ENCODE measurements at places on chromosomes 12 and 14. TPM values are rescaled to one million over a fixed set of nuclear protein-coding genes. Genes with fewer than 3 reads are reported as not detected.

SLC17A8 gene
- 2.3 TPM for polyA plus RNA-seq

LAG3 gene
- polyA plus RNA-seq = 0.81 TPM

KRT71 gene
- polyA plus RNA-seq = not detected

LYZ gene
- polyA plus RNA-seq = 2.7 TPM

NTF3 gene
- polyA plus RNA-seq = 2.1 TPM

SOX5 gene
- polyA plus RNA-seq = 2.7 TPM

YBX3 gene
- 22.8 TPM for polyA plus RNA-seq

VRTN gene
- not detected for polyA plus RNA-seq

SDR9C7 gene
- polyA plus RNA-seq = not detected

GSKIP gene
- 9.8 TPM for polyA plus RNA-seq

OVCH1 gene
- polyA plus RNA-seq = not detected

EPYC gene
- polyA plus RNA-seq = not detected

NGB gene
- 28.3 TPM for polyA plus RNA-seq

CTSG gene
- not detected for polyA plus RNA-seq

GRIP1 gene
- polyA plus RNA-seq = 18.3 TPM

DHH gene
- 0.15 TPM for polyA plus RNA-seq

SERPINA9 gene
- polyA plus RNA-seq = not detected

C12orf57 gene
- 619 TPM for polyA plus RNA-seq

CLEC4C gene
- polyA plus RNA-seq = not detected

GPR84 gene
- polyA plus RNA-seq = not detected

SAMD15 gene
- polyA plus RNA-seq = 1.3 TPM

SLC4A8 gene
- 15.8 TPM for polyA plus RNA-seq

KRT3 gene
- not detected for polyA plus RNA-seq

CPM gene
- polyA plus RNA-seq = 8.4 TPM

CNTN1 gene
- polyA plus RNA-seq = 19.5 TPM

MYH7 gene
- polyA plus RNA-seq = 0.56 TPM

LRTM2 gene
- 7.7 TPM for polyA plus RNA-seq

SDSL gene
- polyA plus RNA-seq = 10.4 TPM

ATXN3 gene
- 7.3 TPM for polyA plus RNA-seq

TNFAIP2 gene
- 19.6 TPM for polyA plus RNA-seq

L2HGDH gene
- polyA plus RNA-seq = 5.8 TPM

AKAP5 gene
- polyA plus RNA-seq = 1.5 TPM

KCNMB4 gene
- 18.3 TPM for polyA plus RNA-seq

PMEL gene
- 1.5 TPM for polyA plus RNA-seq

RFX4 gene
- polyA plus RNA-seq = 5.5 TPM

SLC2A13 gene
- polyA plus RNA-seq = 1.4 TPM

CCDC177 gene
- 1.5 TPM for polyA plus RNA-seq

DEPDC4 gene
- 1.0 TPM for polyA plus RNA-seq

IL26 gene
- not detected for polyA plus RNA-seq

ZDHHC22 gene
- 30.2 TPM for polyA plus RNA-seq

KRT78 gene
- polyA plus RNA-seq = not detected

CLEC2A gene
- polyA plus RNA-seq = not detected

SLC5A8 gene
- not detected for polyA plus RNA-seq

Measured in brain (organoid and tissue), 16 donors.